ENCODE measurements at places on chromosomes 16 and 17.

GRCh38 chr17:19372439-19372838 lies 5.9 kb upstream of the MAPK7 start:
- no peak for DNase-seq

DNA sequence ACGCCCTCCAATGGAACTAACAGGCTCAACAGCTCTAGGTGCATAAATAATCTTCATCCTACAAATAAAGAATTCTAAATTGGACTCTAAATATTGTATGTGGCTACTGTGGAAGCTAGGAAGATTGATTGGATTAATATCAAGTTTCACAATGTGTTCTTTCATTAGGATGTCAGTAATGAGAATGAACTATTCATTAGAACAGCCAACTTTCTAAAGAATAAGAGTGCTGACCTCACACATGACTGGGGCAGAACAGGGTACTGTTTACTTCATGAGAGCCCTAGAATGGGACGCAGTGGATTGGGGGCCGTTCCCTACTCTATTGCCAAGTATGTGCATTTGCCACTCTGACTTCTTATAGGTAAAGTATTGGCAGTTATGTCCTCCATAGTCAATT lies 528.2 kb upstream of the RBFOX1 start:
- no peak for DNase-seq

DNA sequence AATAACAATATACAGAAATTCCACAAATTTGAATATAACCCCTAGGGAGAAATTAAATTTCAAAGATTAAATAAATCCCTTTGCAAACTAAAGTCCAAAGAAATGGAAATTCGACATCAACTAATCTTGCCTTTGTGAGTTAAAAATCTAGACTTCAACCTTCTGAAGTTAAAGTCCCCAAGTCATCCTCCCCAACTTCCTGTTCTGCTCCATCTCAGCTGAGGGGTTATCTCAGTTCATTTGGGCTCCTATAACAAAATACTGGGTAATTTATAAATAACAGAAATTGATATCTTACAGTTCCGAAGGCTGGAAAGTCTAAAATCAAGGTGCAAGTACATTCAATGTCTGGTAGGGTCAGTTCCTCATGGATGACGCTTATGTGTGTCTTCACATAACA lies 22.8 kb upstream of the KDM6B start:
- DNase-seq: no peak

- DNase-seq: no peak
Observed at GRCh38 chr17:56505154-56505756, 88.2 kb upstream of the NOG start.

GRCh38 chr17:48308581-48308980 lies 121.4 kb downstream of the SKAP1 start:
- DNase-seq: no peak

- no peak for DNase-seq
Observed at GRCh38 chr16:78972986-78973385, 627.6 kb downstream of the MAF start.

- no peak for DNase-seq
Observed at GRCh38 chr16:64475627-64476351, 646.1 kb downstream of the CDH11 start.

- DNase-seq: peak; percentile 1
Observed at GRCh38 chr16:24753437-24753836, 24.0 kb downstream of the TNRC6A start.

DNA sequence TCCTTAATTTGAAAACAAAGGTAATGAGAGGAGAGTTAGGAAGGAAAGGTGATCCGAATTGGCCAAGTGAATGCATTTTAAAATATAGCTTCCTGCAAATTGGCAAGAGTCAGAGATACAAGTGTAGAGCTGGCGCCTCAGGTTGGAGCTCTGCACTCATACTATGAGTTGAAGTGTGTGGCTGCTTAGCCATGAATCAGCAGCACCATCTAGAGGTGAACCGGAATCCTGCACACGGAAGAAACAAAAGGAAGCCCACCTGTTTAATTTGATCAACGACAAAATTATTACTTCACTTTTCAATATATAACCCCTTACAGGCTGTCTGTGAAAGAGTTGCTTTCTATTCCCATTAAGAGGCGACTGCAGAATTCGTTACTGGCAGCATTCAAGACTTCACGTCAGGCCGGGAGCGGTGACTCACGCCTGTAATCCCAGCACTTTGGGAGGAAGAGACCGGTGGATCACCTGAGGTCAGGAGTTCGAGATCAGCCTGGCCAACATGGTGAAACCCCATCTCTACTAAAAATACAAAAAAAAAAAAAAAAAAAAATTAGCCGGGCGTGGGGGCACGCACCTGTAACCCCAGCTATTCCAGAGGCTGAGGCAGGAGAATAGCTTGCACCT lies 1253.7 kb upstream of the CDH8 start:
- DNase-seq: no peak

DNA sequence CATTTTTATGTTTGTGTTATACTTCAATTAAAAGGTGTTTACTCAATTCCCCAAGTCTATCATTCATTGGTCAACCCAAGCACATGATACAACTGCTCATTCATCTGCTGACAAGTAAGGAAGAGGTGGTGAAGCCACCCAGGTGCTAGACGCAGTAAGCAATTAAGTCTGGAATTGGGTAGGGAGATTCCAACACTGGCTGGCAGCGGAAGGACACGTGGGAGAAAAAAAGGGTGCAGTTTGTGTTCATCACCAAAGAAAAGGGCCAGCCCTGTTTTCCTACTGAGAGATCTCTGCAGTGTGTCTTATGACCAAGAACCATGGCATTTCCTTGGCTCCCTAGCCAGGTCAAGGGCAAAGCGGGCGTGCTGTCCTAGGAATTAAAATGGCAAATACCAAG lies 11.8 kb upstream of the ZNF23 start:
- no peak for DNase-seq

GRCh38 chr17:17725011-17725751 lies 43.9 kb downstream of the RAI1 start:
- no peak for DNase-seq

GRCh38 chr16:15464401-15465186 lies 30.2 kb downstream of the BMERB1 start:
- no peak for DNase-seq

DNA sequence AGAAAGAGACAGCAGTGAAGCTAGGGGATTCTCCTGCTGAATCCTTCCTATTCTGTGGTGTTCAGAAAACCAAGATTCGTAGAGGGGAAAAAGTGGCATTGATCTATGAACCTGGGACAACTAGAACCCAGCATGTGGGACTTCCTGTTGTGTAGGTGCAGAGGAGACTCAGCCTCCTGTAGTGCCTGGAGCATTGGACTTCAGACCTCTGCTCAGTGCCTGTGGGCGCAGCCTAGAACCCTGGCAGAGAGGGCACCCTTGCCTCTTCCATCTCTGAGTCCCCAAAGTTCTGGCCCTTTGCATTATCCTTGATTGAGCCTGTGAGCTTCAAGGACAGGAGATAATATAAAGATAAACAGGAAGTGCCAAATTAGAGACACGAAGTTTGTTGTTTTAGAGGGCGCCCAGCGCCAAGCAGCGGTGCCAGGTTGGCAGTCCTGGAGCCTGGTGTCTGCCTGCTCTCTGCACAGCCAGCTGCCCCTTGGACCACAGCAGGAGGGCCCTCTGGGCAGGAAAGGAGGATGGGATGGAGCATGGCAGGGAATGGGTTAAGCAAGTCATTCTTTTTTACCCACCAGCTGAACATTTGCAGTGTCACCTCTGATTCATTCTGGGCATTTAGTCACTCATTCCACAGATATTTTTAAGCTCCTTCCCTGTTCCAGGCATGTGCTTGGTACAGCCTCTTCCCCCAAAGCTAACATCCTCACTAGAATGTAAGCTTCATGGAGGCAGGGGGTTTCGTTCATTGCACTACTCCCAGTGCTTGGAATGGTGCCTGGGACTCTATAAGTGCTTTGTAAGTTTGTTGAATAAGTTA lies 11.9 kb upstream of the SP6 start:
- DNase-seq: no peak

GRCh38 chr17:17096438-17097178 lies 54.4 kb downstream of the MPRIP start:
- no peak for DNase-seq

DNA sequence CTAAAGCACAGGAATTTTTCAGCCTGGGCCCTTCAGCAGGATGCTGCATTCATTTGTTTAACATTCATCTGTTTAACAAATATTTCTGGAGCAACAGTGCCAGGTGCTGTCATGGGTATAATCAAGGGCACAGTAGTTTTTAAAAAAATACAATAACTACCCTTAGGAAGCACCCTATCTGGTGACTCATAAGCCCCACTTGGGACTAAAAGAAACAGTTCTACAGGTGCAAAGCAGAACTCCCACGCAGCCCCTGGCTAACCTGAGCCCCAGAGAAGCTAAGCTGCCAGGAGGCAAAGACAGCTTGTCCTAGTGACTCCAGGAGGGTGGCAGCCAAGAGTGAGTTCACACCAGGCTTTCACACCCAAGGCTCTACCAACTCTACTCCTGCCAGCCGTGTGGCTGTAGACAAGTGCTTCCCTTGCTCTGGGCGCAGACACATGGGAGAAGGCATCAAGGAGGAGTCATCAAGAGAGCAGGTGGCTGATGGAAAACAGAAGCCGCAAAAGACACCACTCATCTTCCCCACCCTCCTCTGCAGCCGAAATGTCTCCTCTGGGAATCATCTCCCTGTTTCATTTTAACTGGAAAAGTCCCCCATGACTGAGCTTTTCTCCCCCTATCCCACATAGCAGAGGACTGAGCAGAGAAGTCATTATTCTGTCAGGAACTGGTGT lies 14.4 kb downstream of the CUEDC1 start:
- DNase-seq: no peak

GRCh38 chr16:4790871-4791270 lies 2.7 kb upstream of the SEPTIN12 start:
- DNase-seq: no peak

GRCh38 chr17:3903051-3903825 lies 10.4 kb upstream of the CAMKK1 start:
- DNase-seq: no peak

GRCh38 chr16:2204416-2205103 lies 694 bp upstream of the MLST8 start:
- DNase-seq: no peak

DNA sequence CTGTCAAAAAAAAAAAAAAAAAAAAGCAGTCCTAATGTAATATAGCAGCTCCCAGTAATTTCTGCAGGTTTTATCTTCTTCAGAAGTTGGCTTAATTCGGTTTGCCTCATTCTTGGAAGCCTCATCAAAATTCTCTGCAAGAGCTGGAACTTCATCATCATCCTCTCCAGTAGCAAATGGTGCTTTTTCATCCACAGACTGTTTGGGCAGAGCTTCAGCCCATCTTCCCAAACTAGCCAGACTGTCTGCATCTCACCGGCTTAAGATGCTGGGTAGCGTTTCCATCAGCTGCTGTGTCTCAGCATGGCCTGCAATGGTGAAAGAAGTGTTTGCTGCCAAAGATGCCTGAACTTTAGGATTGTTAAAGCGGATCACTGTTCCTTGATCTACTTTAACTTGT lies 112.6 kb downstream of the AIPL1 start:
- no peak for DNase-seq

DNA sequence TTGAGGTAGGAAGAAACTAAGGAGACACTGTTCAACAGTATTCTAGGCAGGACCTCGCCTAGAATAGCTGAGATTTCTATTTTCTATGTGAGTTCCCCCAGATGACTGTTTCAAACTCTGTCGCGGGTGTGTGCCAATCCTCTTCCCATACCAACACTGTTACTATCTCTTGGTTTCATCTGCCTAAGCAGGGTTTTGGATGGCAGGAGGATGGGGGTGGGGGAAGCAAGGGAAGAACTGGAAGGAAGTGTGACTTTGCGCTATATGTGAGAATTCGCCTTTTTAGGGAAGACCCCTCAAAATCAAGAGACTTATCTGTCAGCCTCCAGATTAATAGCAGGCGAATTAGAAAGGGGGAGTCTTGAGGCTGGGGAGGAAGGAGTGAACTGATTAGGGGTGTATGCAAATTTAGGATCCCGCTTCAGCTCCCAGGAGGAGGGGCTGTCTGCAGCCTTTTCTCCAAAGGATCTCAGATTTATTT lies 521 bp upstream of the G6PC3 start:
- DNase-seq: no peak

DNA sequence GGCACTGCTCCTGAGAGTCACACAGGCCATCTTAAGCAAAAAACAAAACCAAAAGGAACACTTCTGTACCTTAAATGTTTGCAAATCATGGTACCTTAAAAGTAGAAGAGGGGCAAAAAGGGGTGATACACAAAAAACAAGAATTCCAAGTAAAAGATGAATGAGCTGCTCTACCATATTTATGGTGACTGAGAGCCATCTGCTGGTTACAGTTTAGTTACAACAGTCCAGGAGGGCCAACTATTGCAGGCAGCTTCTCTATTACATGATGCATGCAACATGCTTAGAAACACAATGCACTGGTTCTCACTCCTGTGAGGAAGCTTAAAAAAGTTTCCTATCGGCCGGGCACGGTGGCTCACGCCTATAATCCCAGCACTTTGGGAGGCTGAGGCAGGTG lies 53.5 kb downstream of the STX8 start:
- no peak for DNase-seq

DNA sequence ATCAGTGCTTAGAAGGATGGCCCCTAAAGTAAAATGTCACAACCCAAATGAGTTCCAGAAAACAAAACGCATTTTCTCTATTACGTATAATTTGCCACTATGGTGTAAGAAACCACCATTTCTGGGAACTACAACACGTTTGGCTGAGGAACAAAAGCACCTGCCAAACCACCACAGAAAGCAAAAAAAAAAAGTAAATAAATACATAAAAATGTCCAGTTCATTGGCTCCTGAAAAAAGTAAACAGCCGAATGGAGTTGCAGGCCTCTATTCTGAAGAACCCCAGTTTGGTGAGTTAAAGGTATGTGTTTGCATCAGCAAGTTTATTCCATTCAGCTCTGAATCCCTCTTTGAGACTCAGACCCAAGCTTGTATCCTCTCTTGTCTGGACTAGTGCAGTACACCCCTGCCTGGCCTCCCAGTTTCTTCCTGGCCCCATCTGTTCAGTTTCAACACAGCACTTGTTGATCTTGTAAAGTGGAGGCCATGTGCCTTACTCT lies 36.9 kb downstream of the ERN1 start:
- DNase-seq: no peak

DNA sequence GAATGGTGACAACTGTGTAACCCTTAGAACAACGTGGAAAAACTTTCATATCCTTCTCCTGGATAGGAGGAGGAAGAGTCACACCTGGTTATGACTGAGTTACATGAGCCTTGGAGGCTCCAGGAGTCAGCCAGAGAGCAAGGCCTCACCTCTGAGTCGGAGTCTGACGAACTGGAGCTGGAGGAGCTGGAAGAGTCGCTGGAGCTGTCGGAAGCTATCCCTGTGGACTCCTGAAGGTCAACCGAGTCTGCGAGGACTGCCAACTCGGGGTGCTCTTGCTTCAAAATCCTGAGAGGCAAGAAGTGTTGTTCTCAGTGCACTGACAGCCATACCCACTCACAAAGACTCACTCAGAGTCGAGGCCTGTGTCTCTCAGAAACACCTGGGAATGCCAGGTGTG lies 6.2 kb downstream of the JMJD6 start:
- no peak for DNase-seq

GRCh38 chr16:69924777-69925191 lies 26.4 kb upstream of the CLEC18A start:
- no peak for DNase-seq

- no peak for DNase-seq
Observed at GRCh38 chr17:63154586-63155244, 188.7 kb downstream of the TANC2 start.

- DNase-seq: no peak
Observed at GRCh38 chr17:8916466-8916865, 49.0 kb upstream of the PIK3R6 start.

GRCh38 chr16:2700786-2701185 lies 18.5 kb downstream of the KCTD5 start:
- DNase-seq: no peak

GRCh38 chr17:39393736-39394135 lies 7.7 kb downstream of the FBXL20 start:
- DNase-seq: no peak

- DNase-seq: no peak
Observed at GRCh38 chr16:11198828-11199227, 57.2 kb downstream of the SOCS1 start.

Measured in activated T-cell treated with anti-CD3 and anti-CD28 coated beads for 4 hours (primary cell).